M059J (cell line): ENCODE measurements at places on chromosomes 5 and 9. TPM values are rescaled to one million over a fixed set of nuclear protein-coding genes. Genes with fewer than 3 reads are reported as not detected.

GRCh38 chr9:34907044-34907443 is 51.0 kb upstream of the PHF24 start:
- DNase-seq: no peak

DNA sequence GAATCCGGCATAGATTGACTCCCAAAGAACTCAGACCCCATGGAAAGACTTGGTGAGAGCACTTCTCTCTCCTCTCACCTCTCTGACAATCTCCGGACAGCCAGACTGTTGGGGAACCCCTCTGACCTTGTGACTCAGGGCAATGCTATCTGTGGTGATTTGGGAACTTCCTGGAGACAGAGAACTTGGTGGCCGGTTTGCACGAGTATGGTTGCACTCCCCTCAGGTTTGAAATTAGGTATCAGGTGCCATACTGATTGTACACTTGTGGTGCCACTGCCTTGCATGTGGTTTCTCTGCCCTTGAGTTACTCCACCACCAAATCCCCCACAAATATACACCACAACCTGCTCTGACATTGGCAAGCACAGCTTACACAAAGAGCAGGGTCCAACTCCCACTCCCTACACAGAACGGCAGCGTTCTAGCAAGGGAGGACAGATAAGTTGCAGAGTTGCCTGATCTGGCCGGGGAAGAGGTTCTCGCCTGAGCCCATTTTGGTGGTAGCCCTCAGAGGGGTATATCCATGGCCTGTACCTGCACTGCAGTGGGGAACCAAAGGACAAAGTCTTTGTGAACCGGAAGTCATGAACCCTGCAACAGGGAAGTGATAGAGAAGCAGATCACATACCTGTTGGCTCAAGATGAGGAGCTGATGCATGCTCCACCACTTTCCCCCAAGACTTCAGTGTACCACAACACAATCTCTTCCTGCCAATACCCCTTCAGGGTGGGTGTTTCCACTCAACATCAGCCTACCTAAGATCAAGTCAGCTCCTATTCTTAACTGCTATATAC is 255.1 kb downstream of the MCTP1 start:
- peak; percentile 7 for DNase-seq

PTGES gene
- total RNA-seq: 0.10 and 1.0 TPM in 2 replicates

BTNL8 gene
- total RNA-seq: not detected in 2 replicates

CDH9 gene
- not detected in 2 replicates for total RNA-seq

DNA sequence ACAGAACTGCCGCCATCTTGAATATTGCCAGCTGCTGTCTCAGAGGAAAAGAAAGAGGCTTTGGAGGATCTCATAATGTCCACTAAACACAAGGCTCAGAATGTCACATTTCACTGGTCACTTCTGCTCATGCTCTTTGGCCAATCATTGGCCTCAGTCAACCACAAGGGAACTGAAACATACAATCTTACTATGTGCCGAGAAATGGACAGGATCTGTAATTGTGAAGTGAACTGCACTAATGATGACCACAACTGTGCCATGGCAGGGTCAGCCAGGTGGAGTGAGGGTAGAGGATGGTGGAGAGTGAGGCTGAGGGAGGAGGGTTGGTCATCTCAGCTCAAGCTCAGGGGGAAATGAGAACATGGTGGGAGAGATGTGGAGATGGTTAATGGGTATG is 32.8 kb downstream of the GDNF start:
- no peak for DNase-seq

DNA sequence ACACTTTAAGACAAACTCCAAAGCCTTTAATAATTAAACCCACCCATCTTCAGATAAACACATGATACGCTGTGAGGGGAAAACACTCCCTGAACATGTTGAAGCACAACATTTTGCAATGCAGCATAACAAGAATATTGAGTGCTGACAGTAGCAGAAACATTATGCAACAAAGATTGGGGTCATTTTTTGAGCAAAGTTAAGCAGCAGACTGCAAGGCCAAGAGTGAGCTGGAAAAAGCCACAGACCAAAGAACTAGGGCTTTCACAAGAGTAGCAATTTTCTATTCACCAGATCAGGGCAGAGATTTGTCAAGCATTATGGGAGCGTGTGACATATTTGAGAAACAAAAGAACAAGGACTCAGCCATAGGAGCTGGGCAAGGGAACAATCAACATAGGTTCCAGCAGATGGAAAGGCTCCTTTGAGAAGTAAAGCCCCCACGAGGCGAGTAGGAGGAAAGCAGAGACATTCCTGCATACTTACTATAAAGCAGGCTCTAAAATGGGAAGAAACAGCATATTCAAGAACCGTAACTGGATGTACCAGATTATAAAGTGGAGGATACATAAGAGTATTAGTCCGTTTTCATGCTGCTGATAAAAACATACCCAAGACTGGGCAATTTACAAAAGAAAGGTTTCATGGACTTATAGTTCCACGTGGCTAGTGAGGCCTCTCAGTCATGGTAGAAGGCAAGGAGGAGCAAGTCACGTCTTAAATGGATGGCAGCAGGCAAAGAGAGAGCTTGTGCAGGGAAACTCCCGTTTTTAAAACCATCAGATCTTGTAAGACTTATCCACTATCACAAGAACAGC is 4.8 kb upstream of the TTC23L start:
- DNase-seq: no peak

- DNase-seq: peak; percentile 21
These were observed 209.0 kb downstream of the CWC27 start for GRCh38 chr5:64977779-64978178.

DNA sequence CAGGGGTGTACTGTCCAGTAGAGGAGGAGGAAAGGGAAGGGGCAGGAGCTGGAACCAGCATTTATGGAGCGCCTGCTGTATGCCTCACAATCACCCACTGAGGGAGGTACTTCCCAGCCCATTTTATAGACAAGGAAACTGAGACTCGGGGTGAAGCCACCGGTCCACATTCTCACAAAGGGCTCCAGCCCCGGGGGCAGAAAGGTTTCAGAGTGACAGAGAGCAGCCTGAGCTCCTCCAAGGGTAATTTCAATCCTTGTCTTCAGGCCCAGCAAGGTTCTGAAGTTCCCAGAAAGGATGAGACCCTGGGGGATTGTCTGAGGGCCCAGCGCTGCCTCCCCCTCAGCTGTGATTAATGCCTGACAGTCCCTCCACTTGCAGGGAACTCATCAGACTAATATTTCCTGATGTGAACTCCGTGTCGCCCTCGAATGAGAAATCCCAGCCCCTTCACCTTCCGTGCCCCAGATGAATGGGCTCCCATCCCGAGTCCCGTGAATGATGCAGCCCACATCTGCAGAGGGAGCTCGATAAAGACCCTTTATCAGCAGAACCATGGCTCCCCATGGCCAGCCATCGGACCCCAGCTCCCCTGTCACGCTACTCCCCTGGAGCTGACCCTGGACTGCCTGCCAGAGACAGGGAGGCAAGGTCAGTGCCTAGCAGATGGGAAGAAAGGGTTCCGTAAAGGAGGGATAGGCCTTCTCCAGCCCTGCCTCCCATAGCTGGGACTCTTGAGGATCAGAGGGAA is 32.1 kb upstream of the MVB12B start:
- DNase-seq: no peak

DNA sequence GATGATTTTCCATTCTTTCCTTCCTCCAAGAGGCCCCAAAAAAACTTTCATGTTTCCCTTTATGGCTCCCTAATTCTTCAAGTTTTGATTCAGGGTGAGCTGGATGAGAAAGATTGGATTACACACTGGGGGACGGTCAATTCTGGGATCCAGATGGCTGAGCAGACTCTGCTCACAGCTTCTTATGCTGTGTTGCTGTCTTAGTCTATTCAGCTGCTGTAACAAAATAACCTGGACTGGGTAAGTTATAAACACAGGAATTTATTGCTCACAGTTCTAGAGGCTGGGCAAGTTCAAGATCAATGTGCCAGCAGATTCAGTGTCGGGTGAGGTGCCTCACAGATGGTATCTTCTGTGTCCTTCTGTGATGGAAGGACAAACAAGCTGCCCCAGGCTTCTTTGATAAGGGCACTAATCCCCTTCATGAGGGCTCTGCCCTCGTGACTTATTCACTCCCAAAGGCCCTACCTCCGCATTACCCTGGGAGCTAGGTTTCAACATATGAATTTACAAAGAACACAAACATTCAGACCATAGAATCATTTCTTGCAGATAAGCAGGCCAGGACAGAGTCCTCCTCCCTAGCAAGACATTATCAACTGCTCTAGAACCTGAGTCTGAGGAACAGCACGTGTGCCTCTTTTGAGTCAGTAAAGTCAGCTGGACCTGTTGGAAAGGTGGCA is 23.1 kb upstream of the SMAD5 start:
- no peak for DNase-seq

DNA sequence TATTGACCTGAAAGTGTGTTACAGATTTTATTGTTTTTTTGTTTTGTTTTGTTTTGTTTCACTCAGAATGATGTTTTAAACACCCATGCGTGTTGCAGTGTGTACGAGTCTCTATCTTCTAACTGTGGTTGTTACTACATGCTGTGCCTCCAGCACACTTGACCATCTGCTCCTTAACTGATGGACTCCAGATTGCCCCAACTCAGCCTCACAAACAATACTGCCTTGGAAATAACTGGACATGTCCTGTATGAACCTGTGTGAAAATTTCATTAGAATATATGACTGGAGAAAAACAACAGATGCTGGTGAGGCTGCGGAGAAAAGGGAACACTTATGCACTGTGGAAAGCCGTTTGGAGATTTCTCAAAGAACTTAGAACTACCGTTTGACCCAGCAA is 68.7 kb upstream of the HAND1 start:
- DNase-seq: no peak

GRCh38 chr5:124030043-124030491 is 518.1 kb downstream of the CSNK1G3 start:
- no peak for DNase-seq

- DNase-seq: peak; percentile 41
These were observed 3.2 kb upstream of the FBXO4 start for GRCh38 chr5:41921874-41922273.

GRCh38 chr9:5185220-5185840 is at the start of gene INSL6:
INSL6 (minus strand) TSS chr9:5185639; CDS start chr9:5185602, 37 bp downstream.
- no peak for DNase-seq

ATOSB gene
- 31.2 and 40.8 TPM in 2 replicates for total RNA-seq

DNA sequence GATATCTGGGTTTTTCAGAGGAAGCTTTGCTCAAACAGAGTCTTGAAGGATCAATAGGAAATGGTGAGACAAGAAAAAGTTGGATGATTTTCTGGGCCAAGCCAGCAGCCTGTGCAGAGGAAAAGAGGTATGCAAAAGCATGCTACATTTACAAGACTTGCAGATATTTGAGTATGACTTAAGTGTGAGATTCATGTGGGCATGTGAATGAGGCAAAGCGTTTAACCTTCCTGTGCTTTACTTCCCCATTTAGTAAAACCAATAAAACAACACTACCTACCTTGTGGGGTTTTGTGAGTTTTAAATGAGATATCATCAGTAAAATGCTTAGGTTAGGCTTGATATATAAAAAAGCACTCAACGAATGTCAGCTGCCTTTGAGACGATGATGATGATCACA is 58.1 kb downstream of the PIP5K1B start:
- no peak for DNase-seq

CCDC127 gene
- 3.4 and 5.4 TPM in 2 replicates for total RNA-seq

- DNase-seq: peak; percentile 47
These were observed 23.1 kb upstream of the TDRD7 start for GRCh38 chr9:97388721-97389238.

DNA sequence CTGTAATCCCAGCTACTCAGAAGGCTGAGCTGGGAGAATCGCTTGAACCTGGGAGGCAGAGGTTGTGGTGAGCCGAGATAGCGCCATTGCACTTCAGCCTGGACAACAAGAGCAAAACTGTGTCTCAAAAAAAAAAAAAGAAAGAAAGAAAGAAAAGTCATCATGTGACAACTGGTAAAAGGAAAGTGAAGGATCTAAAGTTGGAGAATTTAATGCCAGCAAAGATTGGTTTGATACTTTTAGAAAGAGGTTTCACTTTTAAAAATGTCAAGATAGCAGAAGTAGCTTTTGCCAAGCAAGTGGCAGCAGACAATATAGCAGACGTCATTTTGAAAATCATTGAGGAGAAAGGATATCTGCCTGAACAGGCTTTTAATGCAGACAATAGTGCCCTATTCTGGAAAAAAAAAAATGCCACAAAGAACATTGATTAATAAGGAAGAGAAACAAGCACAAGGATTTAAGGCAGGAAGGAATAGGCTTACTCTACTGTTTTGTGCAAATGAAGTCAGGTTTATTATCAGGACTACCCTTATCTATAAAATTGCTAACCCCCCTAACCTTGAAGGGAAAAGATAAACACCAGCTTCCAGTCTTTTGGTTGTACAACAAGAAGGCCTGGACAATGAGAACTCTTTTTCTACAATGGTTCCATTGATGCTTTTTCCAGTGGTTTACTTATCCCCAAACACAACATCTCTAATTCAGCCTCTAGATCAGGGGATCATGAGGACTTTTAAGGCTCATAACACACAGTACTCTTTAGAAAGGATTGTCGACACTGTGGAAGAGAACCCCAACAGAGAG is 12.0 kb downstream of the PKD2L2 start:
- peak; percentile 15 for DNase-seq
